ENCODE measurements at places on chromosomes 1 and 21. TPM values are rescaled to one million over a fixed set of nuclear protein-coding genes. Genes with fewer than 3 reads are reported as not detected.

PADI2 gene
- 5.6 TPM for total RNA-seq

ATP6V1G3 gene
- total RNA-seq, result not detected

S100A16 gene
- 51.3 TPM for total RNA-seq

KRTAP7-1 gene
- not detected for total RNA-seq

BCAN gene
- total RNA-seq, result 0.48 TPM

CR1 gene
- 6.7 TPM for total RNA-seq

LPAR3 gene
- 12.8 TPM for total RNA-seq

ARHGAP30 gene
- 2.9 TPM for total RNA-seq

GBP5 gene
- 0.95 TPM for total RNA-seq

RNF186 gene
- total RNA-seq, result not detected

C1orf185 gene
- not detected for total RNA-seq

COL11A1 gene
- 76.5 TPM for total RNA-seq

PTPN7 gene
- 1.2 TPM for total RNA-seq

CYP4B1 gene
- 56.6 TPM for total RNA-seq

FAM76A gene
- total RNA-seq, result 18.2 TPM

All from urinary bladder (tissue), 4 donors.